Spleen (tissue), 13 donors: ENCODE measurements at places on chromosomes 12 and 14.

DNA sequence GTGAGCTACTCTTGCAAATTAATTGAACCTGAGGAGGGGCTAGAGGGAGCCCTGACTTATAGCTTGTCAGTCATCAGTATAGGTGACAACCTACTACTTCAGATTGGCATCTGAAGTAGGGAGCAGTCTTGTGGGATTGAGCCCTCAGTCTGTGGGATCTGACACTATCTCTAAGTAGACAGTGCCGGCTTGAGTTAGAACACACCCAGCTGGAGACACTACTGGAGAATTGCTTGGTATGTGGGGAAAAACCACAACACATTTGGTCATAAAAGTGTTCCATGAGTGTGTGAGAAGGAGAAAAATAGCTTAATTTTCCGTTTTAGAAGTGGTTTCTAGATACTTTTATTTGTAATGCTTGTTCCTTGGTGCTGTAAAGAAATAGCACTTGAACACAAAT lies 30.5 kb upstream of the DDHD1 start:
- DNase-seq = no peak

GRCh38 chr14:27427796-27428195 lies 830.0 kb upstream of the NOVA1 start:
- no peak for DNase-seq

DNA sequence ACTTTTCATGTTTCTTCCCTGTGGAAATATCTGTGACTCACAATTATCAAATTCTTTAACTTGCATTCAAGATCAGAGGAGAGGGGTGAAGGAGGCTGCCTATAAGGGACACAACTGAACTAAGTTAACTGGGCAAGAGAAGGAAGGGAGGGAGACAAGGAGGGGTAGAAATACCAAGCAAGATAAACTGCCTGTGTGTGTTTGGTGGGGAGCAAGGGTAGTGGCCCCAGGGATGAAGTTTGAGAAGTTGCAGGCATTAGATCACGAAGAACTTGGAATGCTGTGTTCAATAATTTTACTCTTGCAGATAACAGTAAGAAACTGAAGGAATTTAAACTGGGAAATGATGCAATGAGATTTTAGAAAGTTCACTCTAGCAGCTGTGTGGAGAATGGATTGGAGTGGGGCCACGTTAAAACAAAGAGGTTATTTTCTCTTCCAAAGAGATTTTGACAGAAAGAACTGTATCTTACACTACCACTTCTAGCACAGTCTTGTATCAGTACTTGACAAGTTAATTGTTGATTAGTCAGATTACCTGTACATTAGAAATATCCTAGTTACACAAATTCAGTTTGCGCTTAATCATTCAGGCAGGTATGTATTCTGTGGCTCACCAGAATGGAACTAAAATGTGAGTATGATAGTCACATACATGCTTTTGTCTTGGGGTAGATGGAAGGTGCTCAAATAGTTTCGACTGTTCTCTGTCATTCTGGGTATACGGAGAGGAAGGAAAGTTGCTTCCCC lies 7.4 kb downstream of the PKP2 start:
- DNase-seq = no peak

DNA sequence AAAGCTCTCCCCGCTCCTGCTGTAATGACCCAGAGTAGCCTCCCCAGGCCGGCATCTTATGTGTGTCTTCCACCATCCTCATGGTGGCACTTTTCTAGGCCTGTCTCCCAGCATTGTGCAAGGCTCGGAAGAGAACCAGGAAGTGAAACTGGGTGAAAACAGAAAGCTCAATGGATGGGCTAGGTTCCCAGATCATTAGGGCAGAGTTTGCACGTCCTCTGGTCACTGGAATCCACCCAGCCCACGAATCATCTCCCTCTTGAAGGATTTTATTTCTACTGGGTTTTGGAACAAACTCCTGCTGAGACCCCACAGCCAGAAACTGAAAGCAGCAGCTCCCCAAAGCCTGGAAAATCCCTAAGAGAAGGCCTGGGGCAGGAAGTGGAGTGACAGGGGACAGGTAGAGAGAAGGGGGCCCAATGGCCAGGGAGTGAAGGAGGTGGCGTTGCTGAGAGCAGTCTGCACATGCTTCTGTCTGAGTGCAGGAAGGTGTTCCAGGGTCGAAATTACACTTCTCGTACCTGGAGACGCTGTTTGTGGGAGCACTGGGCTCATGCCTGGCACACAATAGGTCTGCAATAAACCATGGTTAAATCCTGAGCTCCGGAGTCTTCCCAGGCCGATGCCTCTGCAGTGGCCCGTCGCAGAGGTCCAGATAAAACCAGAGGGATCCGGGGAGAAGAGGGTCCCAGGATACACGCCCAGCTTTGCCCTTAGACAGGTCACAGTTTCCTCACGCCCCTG lies 15.6 kb downstream of the ACVRL1 start:
- no peak for DNase-seq

DNA sequence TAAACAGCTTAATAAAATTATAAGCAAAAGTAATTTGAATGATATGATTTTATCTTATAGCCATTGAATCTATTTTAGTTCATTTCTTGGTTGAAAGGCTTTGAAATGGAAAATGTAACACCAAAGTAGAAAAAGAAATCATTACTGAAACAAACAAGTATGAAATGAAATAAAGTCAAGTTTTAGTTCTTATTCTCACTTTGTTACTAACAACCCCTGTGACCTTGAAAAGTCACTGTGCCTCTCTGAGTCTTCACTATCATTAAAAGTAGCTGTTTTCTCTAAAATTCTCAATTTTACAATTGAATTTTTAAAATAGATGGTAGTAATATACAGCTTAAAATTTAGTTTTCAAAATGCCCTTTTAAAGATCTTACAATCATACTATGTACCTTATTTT lies 32.4 kb upstream of the SLC17A8 start:
- no peak for DNase-seq

DNA sequence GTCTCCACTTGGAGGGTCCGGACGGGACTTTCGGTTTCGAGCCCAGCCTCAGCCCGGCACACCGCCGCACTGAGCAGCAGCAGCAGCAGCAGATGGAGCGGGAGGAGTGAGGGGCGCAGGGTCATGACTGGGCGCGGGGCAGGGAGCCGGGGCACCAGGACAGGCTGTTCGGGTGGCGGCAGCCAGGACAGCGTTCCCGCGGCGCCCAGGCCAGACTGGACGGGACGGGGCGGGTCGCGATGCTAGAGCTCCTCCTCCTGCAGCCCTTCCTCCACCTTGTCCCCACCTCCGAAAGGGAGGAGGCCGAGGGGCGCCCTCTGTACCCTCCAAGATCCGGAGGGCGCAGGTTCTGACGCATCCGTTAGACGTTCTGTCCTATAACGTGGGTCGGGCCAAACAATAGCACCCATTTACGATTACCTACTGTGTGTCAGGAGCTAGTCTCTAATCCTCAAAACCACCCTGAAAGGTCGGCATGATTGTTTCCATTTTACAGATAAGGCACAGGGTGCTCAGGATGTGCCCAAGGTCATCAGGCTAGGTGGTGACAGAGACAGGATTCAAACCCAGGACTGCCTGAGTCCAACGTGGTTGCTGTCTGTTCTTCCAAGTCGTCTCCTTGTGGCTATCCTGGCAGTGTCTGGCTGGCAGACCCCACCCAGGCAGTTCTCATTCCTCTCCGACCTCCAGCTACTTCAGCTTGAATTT lies at the start of gene FKBP11:
Gene FKBP11, minus strand, starts transcription at position 189 of the 708 bp plus-strand sequence. Its CDS starts 64 bp downstream, at position 125.
- DNase-seq = peak; percentile 92

DNA sequence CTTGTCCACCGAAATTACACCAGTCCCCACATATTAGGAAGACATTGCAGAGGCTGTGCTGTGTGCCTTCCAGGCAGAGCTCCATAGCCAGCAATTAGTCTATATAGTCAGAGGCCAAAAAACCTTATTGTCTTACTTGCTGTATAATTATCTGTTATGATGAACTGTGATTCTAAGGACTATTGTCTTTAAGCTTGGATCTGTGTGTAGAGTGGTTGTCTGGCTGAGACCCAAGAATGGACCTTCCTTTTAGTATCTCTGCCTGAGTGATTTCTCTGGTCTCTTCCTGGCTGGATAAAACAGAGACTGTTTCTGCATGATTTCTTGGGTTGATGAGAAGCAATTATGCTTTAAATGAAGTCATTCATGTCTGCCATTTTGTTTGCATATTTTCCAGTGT lies 465.3 kb downstream of the PRKD1 start:
- no peak for DNase-seq

GRCh38 chr12:26266881-26267280 lies 71.5 kb downstream of the SSPN start:
- DNase-seq = no peak

DNA sequence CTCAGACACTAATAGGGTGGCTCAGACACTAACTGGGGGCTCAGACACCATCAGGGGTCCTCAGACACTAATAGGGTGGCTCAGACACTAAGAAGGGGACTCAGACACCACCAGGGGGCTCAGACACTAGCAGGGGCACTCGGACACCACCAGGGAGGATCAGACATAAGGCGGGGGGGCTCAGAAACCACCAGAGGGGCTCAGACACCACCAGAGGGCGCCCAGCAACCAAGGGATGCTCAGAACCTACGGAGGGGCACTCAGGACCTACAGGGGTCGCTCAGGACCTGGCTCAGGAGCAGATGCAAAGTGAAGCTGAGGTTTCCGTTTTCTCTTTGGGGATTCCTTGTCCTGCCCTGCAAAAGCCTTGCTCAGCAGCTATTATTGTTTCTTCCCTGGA lies 448.5 kb downstream of the TMEM121 start:
- no peak for DNase-seq

DNA sequence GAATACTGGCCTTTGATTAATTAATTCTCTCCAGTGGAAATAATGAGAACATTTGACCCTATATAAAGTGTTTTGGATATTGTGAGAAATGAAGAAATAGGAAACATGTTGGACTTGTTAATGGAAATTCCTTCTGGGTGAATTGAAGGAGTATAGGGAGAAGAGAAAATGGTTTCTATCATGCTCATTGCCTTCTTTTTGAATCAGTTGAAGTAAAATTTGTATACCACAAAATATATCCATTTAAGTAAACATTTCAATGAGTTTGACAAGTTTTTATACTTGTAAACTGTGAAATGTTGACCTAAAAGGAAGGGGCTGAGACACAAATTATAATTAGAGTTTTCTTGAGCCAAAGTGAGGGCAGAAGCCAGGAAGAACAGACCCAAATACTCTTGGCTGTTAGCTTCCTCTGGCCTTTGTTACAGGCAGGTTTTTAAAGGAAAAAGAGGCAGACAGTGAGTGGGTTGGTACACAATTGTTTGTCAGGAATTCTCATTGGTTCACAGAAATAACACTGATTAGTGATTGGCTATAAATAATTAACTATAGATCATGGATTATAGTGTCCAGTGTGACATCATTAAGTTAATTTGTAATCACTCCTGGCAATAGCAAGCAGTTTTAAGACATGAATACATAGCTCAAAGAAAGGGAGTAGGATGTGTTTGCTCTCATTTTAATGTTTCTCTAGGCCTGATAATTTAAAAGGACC lies 826 bp downstream of the ZNF705A start:
- no peak for DNase-seq

DNA sequence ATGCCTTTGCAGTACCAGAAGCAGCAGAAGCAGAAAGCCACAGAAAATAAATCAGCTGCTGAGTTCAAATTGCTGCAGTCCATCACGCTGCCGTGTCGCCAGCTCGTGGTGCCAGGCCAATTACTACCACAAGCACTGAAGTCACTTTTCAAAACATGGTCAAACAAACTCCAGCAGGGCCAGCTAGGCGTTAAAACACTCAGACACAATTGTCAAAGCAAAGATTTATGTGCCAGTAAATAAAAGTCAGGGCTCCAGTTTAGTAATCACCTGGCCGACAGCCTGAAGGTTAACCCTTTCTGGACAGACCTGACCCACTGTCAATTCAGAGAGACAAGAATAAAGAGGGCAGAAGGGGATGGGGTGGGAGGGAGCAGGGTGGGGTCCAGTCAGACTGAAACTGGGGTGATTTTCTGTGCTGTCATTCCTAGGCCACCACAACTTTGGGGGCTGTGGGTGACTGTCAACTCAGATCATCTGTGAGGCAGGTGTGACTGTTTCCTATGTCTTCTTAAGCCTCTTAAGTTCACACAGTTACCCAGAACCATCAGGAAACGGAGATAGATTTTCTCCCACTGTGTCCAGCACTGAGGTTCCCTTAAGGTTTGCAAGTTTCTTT lies 109.8 kb upstream of the FUT8 start:
- no peak for DNase-seq

DNA sequence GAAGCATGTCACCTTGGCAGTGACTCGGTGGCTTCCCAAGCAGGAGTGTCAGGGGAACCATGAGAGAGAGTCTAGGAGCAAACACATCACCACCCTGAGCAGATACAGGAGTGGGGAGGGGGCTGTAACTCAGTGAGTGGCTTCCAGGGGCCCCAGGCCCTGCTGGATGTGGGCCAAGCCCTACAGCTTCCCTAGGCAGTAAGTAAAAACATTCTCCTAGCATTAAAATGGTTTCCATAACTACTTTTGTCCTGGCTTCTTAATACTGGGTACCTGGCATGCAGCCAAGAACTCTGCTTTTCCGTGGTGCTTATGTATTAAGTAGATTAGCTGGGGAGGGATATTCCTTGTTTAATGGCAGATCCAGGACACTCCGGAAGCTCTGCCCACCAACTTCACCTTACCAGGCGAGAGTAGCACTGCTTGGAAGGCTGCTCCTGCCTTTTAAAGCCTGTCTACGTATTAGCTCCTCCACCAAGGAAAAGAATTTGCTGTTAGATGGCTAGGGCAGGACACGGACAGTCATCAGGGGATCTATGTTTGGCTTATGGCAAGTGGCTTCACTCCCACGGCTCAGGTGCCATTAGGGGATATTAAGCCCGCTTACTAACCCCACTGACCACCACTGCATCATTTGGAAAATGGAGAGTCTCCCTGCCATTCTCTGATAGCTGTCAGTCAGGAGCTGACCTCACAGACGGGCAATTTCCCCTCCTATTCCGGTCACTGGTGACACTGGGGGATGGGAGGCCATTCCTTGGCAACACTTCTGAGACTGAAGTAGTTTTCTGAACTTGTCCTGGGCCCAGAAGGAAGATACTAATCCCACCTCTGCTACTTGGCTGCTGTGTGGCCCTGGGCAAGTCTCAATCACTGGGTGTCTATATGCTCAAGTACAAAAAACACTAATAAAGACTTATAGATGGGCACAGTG lies 22.8 kb downstream of the OTUB2 start:
- peak; percentile 20 for DNase-seq

- DNase-seq = no peak
These were observed 2.4 kb upstream of the WIF1 start for GRCh38 chr12:65123435-65124063.

GRCh38 chr12:122081697-122082221 lies 3.2 kb downstream of the MLXIP start:
- DNase-seq = peak; percentile 85

GRCh38 chr12:32561931-32562341 lies 117.2 kb upstream of the DNM1L start:
- DNase-seq = no peak
